Vagina (tissue), 2 donors: ENCODE measurements at places on chromosomes 2 and 18.

DNA sequence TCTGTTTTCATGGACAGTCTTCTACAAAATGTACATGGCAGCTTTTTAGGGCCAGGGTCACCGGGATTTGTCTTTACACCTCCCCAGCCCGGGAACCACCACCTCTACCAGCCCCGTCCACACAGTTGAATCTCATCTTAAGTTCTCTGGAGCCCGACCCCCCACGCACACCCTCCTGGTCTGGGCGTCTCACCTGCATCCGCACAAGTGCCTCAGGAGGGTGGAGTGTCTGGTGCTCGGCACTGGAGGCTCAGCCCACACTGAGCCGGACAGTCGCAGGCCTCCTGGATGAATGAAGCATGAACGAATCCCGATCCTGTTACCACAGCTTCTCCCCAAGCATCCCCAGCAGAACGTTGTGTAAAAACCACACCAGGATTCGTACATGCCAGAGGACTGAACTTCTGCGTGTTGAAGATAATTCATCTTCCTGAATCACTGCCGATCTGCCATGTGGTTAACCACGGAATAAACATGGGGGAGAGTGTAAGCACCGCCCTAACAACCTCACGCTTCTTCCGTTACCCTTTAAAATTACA lies 162.0 kb downstream of the RTP5 start:
- DNase-seq, result no peak

GRCh38 chr2:154422251-154422650 lies 276.2 kb upstream of the KCNJ3 start:
- no peak for DNase-seq

DNA sequence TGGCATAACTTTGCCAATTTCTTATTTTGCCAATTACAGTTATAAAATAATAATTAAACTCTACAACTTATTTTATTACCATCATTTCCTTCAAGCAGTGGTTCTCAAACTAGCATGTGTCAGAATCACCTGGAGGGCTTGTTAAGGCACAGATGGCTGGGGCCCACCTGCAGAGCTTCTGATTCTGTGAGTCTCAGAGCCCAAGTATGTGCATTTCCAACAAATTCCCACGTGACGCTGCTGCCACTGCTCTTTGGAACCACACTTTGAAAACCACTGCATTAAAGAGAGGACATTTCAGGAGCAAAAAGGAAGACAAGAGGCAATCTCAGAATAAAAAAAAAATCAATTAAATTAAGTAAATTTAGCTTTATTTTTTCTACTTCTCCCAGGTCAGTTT lies 94.0 kb upstream of the HNRNPA3 start:
- no peak for DNase-seq

DNA sequence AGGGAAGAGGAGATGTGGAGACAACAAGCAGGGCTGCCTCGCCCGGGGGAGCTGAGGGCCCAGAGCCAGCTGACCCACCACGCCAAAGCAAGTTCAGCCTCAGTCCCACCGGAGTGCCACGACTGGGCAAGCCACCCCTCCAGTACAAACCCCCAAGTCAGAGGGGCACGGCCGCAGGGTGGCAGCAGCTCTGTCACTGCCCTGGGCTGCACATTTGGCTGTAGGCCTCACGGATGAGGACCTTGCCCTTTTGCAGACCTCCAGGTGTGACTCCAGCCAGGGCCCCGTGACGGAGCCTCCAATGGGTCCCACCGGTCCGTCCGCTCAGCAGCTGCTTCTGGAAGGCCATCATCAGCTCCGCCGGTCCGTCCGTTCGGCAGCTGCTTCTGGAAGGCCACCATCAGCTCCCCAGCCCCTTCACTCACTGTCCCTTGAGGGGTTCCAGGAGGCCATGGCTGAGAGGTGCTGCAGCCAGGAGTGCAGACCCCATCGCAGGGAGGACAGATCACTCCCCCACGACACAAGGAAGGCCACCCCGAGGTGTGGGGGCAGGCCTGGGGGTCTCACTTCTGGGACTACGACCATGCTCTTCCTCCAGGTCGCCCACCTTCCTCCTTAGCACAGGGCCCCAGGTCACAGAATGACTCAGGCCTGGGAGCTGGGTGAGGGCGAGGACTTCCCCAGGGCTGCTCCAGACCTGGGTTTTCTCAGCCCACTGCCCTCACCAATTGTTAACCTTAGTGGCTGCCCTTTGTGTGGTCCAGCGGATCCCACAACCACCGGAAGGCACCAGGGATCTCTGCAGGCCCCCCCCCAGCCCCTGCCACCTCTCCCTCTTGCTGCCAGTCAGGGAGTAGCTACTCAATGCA lies 24.6 kb upstream of the STK25 start:
- no peak for DNase-seq

DNA sequence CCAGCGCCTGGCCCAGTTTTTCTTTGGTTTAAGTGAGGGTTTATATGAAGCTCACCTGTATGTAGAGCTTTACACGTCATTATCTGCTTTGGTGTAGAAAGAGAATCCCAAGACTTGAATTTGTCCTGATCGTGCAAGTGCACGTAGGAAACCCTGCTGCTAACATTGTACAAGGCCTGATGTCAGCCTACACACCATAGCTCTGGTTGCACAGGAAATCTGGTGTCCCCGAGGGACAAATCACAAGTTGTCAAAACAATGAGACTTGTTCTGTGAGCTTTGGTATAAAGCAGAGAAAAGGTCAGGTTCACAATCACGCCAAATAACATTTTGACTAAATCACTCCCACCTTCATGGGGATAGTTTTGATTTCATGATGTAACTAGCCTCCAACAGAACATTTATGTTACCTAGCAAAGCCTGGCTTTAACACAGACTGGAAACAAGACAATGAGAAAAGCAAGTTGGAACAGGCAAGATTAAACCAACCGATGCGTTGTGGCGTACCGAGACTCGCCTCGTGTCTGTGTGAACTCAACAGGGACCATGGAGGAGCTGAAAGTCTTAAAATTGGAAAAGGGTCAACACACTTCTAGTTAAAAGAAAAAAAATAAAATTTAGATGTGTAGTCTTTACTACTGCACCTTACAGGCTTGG lies 41.4 kb downstream of the ZAP70 start:
- DNase-seq, result no peak

- no peak for DNase-seq
Observed at GRCh38 chr2:156466739-156467405, 30.7 kb downstream of the GPD2 start.

GRCh38 chr2:20506201-20506685 lies 59.4 kb downstream of the RHOB start:
- no peak for DNase-seq

DNA sequence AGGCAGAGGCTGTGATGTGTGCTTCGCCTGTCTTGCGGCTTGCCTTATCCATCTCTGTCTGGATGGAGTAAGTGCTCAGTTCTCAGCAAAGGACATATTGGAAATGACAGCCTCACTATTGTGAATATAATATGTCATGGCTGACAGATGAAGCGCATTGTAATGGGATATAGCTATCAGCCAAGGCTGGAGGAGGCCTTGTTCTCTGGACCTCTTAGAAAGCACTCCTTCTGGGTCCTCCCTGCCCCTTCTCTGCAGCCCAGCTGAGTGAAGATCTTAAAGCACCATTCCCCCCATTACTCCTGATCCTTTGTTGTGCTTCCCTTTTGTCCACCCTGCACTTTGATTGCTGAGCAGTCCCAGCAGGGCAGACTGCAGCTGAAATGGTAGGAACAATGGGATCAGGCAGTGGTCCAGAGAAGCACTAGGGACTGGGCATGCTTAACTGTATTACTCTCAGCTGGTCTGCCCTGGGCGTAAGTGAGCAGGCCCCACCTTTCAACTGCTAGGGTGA lies 265.3 kb downstream of the SETBP1 start:
- no peak for DNase-seq

GRCh38 chr18:45678441-45678840 lies 45.5 kb upstream of the SLC14A1 start:
- DNase-seq, result no peak

GRCh38 chr2:174224125-174224524 lies 24.2 kb downstream of the OLA1 start:
- no peak for DNase-seq

- DNase-seq, result no peak
Observed at GRCh38 chr2:71826826-71827523, 320.7 kb downstream of the CYP26B1 start.

DNA sequence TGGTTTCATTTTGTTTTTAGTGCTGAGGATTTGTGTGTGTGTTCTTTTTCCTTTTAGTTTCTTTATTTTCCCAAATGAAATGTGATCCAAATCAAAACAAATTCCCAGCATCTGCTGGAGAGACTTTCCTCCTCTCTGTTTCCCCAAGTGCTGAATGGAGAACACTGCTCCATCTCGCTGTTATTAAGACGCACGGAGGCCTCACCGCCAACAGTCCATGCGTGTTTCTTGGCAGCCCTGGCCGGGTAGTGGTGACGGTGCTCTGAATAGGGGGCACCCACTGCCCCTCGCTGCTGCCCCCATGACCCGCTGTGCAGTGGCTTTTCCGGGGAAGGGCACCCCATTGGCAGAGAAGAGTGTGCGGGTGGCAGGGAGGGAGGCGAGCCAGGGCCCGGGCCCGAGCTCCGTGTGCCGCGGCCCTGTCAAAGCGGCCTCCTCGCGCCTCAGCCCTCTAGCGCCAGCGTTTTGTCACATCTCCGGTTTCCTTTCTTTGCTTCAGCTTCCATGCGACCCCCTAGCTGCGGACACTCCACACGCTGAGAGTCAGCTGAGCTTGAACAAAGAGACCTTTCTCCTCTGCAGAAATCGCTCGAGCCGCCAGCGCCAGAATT lies 473.7 kb upstream of the SALL3 start:
- no peak for DNase-seq

GRCh38 chr18:79186649-79187048 lies 117.5 kb downstream of the ATP9B start:
- no peak for DNase-seq

GRCh38 chr2:239528146-239528545 lies 127.3 kb upstream of the HDAC4 start:
- DNase-seq, result no peak

GRCh38 chr18:51110073-51110797 lies 80.2 kb downstream of the SMAD4 start:
- no peak for DNase-seq

- DNase-seq, result no peak
Observed at GRCh38 chr18:13501543-13501887, 224.8 kb downstream of the FAM210A start.

- no peak for DNase-seq
Observed at GRCh38 chr2:99821984-99822383, 320.4 kb downstream of the AFF3 start.

- no peak for DNase-seq
Observed at GRCh38 chr2:234374150-234374508, 122.8 kb downstream of the ARL4C start.

DNA sequence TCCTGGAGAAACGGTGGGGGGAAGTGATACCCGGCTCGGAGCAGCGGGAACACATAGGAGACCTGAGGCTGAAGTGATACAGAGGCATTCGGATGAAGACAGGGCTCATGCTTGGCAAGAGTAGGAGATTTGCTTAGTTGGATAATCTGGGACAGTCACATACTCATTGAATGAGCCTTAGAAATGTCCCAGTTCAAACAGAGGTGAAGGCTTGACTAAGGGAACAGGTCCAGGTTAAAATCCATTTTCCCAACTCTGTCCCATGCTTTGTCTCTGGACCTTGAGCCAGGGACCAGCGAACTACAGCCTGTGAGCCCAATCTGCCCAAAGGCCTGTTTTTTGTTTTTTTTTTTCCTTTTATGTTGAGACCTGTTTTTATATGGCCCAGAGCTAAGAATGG lies 1.3 kb downstream of the UGT1A6 start:
- no peak for DNase-seq

- DNase-seq, result no peak
Observed at GRCh38 chr2:241808051-241808720, 807 bp upstream of the NEU4 start.

GRCh38 chr18:5746844-5747243 lies 148.5 kb downstream of the TMEM200C start:
- DNase-seq, result no peak

- no peak for DNase-seq
Observed at GRCh38 chr2:129764376-129765325, 214.8 kb upstream of the RAB6C start.

- no peak for DNase-seq
Observed at GRCh38 chr2:51145761-51146160, 113.8 kb upstream of the NRXN1 start.

GRCh38 chr2:9032536-9033255 lies 29.2 kb upstream of the MBOAT2 start:
- DNase-seq, result no peak

GRCh38 chr18:49697757-49698524 lies 115.4 kb downstream of the ACAA2 start:
- no peak for DNase-seq

DNA sequence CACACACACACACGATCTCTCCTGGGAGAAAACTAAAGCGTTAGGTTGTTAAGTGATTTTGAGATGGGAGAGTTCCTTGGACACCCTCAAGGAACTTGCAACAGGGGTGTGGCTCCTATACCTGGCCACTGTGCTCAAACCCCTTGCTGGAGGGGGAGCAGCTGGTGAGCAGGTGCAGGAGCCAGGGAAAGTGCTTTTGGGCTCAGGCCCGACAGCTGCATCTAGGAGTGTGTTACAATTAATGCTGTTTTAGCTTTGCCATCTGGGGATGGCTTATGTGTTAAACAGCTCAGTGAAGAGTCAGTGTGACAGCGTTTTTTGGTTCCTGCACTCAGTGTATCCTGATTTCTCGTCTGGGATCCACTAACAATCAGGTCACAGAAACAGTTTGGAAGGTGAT lies 510.8 kb downstream of the TRIB2 start:
- no peak for DNase-seq

- no peak for DNase-seq
Observed at GRCh38 chr2:102880731-102881130, 118.9 kb downstream of the TMEM182 start.

- no peak for DNase-seq
Observed at GRCh38 chr2:238169048-238169707, 10.4 kb downstream of the ERFE start.

DNA sequence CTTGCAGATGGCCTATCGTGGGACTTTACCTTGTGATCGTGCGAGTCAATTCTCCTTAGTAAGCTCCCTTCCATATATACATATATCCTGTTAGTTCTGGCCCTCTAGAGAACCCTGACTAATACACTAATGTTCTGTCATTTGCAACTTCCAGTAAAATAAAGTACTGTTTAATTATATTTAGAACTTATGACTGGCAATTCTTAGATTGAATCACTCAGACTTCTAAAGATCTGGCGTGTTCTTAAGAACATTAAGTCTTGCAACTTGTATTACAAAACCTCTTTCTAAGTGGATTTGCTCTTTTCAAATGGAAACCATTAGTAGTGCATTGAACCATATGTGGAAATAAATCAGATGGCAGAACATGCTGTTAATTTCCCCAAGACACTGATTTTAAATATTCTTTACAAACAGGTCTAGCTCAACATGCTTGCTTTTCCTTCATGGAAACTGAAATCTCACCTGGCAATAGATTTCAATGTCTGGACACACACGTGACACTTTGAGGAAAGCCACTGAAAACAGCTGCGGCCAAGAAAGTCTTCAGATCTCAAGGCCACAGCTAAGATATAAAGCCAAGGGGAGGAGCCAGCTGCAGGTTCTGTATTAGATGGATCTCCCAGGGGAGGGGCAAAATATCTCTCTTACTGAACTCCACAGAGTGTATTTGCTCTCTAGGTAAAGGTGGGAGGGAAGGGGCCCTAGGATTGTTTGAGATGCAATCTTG lies 50.6 kb downstream of the PMAIP1 start:
- DNase-seq, result no peak
